ENCODE measurements at places on chromosomes 4 and X.

- no peak for DNase-seq
Observed at GRCh38 chr4:11338956-11339782, 89.5 kb downstream of the HS3ST1 start.

DNA sequence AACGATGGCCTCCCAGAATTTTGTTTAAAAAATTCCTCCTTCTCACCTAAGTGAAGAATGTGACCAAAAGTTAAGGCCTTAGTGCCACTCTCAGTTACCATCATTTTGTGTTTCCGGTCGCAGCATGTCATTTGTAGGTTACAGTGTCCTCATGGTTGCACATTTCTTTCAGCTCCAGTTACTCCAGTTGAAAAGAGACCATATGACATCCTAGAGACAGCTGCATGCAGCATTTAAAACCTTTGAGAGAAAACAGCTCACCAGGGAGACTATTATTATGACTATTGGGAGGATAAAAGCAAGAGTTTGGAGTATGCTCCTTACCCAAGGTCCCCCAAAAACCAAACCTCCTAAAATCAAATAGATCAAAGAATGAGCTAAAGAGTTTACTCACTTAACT lies 45.8 kb downstream of the MGARP start:
- DNase-seq, result no peak

DNA sequence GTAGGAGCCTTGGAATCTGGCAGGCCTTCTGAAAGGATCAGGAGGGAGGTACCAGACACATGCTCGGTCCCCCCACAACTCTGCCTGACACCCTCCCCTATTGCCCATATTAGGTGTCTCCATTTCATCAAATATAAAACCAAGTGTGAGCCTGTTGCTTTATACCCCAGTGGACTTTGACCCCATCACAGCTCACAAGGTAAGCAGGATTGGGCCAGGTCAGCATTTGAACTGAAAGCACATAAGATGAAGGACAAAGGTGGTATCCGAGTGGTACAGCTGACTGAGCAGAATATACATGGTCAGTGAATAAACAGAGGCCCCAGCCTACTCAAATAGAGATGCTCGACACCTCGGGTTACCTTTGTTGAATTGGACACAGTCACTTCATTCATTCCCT lies 20.0 kb downstream of the SLC25A43 start:
- DNase-seq, result no peak

GRCh38 chr4:3283916-3284315 lies 8.9 kb upstream of the RGS12 start:
- no peak for DNase-seq

- DNase-seq, result no peak
Observed at GRCh38 chr4:67234296-67234695, 311.0 kb downstream of the CENPC start.

DNA sequence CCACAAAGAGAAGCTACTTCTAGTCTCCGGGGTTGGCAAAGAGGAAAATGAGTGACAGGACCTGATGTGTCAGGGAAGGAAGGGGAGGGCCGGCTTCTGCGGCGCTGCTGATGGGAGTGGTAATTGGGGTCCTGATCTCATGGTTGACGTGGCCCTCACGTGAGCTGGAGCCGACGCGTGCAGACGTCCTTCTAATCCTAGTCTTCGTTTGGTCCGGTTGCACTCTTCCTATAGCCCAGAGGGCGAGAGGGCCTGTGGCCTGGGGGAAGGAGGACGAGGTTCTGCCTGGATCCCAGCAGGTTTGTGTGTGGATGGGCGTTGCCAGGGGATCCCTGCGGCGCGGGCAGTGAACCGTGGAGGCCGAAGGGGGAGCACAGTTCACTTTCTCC lies at the start of gene ARMCX1:
TSS of gene ARMCX1 (plus strand) at position 186 of the 389 bp plus-strand sequence. CDS start 2,384 bp downstream, outside the sequence.
- DNase-seq, result peak; percentile 3

- no peak for DNase-seq
Observed at GRCh38 chr4:93199492-93199891, 629.1 kb upstream of the ATOH1 start.

DNA sequence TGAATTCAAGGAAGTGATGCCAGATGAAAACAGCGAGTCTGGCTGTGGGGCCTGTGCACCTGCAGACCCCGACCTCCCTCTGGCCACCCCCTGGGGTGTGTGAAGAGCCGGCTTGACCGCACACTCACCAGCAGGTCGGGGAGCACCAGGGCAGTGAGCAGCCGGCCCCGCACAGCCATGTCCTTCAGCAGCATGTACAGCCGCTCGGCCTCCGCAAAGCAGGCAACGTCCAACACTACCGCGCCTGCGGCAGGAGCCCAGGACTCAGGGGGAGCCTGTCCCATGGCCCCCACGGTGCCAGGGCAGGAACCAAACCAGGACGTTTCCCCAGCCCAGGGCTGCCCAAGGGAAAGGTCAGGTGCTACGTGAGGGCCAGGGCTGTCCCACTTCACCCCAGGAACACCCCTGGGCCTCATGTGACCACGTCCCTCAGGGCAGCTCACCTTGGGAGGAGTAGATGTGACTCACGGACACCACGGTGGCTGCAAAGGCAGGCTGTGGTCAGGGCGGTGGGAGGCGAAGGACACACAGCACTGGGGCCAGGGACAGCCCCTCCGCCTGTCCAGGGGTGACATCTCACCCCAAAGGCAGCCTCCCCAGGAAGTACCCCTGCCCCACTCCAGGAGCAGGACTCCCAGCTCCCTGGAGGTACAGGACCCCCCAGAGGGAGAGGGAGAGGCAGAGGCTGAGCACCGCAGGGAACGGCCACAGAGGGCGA lies 8.2 kb downstream of the DGKQ start:
- no peak for DNase-seq

DNA sequence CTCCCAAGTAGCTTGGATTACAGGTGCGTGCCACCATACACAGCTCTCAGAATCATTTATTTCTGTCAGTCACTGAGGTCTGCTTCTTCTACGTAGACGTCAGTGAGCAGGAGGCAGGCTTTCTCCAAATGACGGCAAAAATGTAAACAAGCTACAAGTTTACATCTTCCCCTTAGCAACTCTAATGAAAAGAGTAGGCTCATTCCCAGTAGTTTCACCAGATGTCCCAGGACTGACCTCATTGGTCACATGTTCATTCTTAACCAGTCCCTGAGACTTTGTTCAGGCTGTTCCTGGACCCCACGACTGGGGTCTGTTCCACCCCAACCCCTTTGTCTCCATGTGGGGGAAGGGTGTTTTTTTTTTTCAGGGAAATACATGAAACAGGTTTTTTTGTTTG lies 67.1 kb downstream of the TENM3 start:
- DNase-seq, result no peak

DNA sequence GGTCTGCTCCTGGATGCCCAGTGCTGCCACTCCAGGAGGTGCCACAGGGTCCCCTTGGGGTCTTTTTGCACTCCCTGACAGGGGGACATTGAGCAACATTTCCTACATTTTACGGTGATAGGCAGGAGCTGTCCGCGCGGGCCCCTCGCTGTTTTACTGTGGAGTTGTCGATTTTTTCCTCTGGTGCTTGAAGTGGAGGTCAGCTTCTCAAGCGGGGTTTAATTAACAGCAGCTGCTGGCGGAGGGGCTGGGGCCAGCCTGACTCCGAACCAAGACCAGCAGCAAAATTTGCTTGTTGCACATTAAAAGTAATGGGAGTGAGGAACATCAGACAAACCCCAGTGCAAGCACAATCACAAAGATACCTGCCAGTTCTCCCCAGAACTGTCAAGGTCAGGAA lies 13.2 kb upstream of the SH3TC1 start:
- no peak for DNase-seq

DNA sequence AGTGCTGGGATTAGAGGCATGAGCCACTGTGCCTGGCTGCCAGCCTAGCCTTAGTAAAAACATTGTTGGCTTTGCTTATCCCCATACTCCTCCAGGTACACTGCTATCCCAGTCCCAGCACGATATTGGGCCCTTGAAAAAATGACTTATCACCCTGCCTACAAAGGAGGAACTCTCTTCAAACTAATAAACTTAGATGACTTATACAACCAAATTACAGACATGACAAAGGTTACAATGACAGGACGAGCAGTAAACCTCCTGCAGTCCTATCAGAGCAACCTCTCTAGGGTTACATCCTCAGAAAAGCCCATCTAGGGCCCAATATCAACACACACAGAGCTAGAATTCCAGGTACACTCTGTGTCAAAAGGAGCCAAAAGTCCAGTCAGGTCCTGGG lies 5.7 kb upstream of the HERC5 start:
- no peak for DNase-seq

- DNase-seq, result no peak
Observed at GRCh38 chr4:153936121-153936520, 147.2 kb upstream of the SFRP2 start.

GRCh38 chr4:7505116-7505900 lies 70.6 kb upstream of the PSAPL1 start:
- DNase-seq, result no peak

DNA sequence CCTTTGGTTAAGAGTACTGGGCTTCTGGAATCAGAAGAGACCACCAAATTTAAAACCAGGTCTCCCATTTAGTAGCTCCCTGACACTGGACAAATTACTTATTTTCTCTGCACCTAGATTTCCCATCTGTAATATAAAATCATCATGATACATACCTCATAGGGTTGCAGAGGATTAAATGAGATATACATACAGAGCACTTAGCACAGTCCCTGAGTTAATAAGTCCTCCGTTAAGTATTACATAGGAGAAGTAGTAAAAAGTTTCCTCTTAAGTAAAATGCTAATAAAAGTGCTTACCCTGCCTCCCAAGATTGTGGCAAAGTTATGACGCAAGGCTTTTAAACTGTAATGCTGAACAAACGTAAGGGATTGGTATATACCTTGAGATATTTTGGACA lies 539 bp upstream of the CHIC1 start:
- DNase-seq, result no peak

DNA sequence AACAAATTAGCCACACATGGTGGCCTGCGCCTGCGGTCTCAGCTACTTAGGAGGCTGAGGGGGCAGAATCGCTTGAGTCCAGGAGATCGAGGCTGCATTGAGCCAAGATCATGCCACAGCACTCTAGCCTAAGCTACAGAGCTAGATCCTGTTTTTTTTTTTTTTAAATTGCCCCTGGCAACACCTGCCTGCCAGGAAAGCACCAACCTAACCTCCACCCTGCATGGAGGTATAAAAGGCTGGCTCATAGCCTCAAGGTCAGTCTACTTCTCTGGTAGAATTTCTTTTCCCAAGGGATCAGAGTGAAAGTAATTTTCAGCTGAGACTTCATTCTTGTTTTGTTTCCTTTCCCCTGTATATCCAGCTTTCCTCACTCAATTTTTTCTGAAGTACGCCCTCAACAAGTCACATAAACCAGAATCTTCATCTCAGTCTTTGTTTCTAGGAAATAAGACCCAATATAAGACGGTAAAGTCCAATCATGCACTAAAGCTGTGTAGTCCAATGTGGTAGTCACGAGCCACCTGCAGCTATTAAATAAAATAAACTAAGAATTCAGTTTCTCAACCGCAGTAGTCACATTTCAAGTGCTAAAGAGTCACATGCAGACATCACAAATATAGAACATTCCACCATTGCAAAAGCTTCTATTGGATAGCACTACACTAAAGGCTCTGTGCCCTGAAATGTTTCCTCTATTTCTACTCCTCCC lies 113.3 kb downstream of the HPGD start:
- no peak for DNase-seq

GRCh38 chrX:52262195-52262546 lies 77.5 kb downstream of the MAGED4 start:
- DNase-seq, result no peak

GRCh38 chr4:139844459-139845036 lies 178.9 kb downstream of the MGST2 start:
- no peak for DNase-seq

DNA sequence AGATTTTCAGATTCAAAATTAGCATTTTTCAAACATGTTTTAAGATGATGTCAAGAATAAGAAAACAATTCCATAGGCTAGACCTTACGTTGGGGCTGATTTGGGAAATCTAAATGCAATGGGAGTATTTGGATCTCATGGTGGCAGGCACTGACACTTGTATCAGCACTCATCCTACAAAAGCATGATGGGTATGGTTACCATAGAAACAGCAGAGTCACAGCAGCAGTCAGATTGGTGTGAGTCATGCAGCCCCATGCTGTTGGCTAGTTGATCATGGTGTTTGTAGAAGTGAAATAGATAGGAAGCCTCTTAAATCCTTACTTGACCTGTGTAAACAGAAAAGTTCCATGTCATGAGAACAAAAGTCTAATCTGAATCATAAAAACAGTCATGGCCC lies 1637.3 kb upstream of the PABPC4L start:
- no peak for DNase-seq

- DNase-seq, result no peak
Observed at GRCh38 chrX:17377091-17377717, 2.2 kb downstream of the NHS start.

DNA sequence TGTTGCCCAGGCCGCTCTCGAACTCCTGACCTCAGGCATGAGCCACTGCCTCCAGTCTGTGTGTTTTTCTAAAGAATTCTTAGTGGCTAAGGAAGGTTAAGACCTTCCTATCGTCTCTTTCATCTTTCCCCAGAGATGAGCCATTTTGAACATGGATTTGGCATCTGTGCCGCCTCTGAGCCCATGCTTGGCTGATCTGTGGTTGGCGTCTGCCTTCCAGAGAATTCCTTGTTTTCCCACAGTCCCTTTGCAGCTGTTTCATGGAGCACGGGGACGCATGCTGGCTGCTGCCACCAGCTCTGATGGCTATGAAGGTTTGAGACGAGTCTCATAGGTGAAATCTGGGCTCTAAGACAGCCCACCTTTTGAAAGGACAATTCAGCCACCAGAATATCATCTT lies 60.4 kb downstream of the SHROOM2 start:
- no peak for DNase-seq

- DNase-seq, result no peak
Observed at GRCh38 chr4:174503079-174503715, 19.1 kb downstream of the HPGD start.

Measured in stimulated activated CD8-positive, alpha-beta memory T cell treated with anti-CD3 and anti-CD28 coated beads, Interleukin-4, amount 100 ng/mL, for 4 hours (primary cell).